ENCODE measurements at places on chromosomes 7 and 10.

DNA sequence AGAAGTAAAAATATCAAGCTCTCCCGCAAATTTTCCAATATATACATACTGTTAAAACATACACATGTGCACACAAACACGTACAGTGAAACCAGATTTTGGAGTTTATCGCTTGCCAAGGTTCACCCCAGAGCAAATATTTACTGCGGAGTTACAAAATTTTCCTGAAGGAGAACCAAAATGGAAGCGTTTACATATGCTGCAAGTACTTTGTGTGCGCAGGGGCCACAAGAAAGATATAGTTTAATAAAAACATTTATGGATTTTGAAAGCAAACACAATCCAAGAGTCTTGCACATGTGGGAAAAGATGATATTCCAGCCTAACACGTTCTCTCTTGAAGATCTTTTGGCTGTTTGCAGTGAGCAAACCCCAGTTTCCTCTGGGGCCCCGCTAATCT lies 301.3 kb upstream of the NFE2L3 start:
- DNase-seq, result no peak

DNA sequence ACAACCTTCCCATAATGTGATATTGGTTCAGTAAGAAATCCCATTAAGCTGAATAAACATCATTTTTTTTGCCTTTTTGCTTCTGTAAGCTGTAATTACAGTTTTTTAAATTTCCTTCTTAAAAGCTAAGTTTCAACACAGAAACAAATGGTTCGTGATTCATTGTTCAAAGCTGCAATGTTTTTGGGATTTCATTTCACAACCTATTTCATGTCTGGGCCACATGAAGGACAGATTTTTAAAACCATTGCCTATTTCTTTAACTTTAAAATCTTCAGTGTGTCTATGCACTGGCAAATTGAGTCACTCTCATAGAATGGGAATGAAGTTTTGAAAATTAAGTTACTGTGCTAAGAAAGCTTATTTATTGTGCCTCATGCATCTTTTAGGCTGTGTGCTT lies 66.9 kb downstream of the TFPI2 start:
- DNase-seq, result no peak

- no peak for DNase-seq
Measured at GRCh38 chr7:82428186-82428961, 15.2 kb downstream of the CACNA2D1 start.

DNA sequence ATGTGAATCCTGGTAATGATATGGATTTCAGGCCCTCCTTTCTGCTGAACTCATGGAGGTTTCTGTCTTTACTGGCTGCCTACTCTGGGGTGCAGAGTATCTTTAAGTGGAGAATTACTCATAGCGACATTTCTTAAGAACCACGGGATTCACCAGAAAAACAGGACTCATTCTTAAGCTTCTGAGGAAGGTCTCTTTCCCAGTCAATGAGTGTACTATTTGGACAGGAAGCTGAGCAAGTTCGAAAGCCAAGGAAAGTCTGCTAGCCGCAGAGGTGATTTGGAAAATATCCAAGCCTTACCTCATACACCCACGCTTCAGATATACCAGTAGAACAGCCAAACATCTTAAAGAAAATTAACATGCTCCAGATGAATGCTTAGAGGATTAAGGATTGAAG lies 377.6 kb upstream of the MYO3A start:
- DNase-seq, result no peak

DNA sequence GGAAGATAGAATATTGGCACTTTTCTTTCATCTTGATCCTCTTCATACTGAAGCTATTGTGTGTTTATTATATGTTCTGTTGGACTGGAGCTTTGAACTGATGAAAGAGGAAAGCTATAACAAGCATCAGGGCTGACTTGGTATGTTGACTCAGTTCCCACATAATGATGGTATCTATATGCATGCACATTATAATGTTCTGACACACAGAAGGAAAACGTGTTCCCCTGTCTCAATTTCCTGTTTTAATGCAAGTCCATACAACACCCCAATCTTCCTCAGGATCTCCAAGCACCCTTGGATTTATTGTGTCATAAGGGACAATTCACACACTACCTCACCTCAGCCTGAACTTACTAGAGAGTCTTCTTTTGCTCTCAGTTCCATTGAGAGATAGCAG lies 8.3 kb upstream of the WASL start:
- no peak for DNase-seq

GRCh38 chr10:18498998-18499397 lies 152.4 kb downstream of the NSUN6 start:
- no peak for DNase-seq

DNA sequence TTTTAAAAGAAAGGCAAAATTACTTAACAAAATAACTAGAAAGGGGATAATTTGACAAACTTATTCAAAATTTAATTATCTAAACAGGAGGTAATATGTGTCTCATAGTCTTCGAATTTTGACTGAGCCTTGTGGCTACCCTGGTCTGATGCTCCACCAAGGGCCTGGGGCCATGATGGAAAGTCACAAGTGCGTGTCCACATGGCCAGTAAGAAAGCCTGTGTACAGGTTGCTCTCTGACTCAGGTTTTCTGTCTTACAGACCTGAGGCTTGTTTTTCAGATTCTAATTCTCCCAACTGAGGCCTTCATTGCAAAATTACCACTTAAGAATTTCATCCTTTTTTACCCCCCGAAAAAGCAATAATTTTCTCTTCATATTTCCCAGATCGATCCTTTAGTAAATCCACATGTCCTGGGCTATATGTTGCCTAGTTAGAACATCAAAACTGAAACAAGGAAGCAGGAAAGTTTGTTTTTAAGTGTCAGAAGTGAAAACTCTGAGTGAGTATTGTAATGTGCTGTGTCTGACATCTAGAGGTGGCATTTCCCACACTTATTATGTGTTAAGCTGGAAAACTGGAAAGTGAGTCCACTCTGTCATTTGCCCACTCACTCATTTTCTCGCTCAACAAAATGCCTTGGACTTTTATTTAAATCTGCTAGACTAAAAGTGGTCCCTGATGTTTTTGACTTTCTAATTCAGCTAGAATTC lies 10.0 kb downstream of the CYP3A43 start:
- DNase-seq, result peak; percentile 8

- DNase-seq, result no peak
Measured at GRCh38 chr10:338171-339037, 203.1 kb downstream of the ZMYND11 start.

DNA sequence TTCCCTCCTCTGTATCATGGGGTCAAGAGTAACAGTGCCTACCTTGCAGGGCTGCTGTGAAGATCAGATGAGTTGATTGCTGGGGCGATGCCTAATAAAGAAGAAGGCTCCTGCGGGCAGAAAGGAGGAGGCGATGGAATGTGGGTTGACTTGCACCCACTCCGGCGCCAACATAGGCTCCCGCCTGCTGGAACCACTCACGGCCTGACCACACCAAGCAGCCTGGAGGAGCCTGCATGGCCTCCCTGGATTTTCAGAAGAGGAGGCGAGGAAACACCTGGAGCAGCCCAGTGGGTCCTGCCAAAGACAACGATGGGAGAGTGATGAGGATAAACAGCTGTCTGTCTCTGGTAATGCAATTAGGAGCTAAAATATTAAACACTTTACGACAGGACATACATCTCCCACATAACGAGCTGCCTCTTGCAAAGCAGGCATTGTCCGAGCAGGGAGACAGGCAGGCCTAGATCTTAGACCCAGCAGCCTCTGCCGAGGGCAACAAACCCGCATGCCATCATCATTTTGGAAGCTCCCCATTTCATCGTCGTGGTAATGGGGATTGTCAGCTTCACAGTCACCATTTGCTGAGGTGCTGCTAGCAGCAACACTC lies 302.9 kb upstream of the ZMIZ1 start:
- DNase-seq, result no peak
